CD8-positive, alpha-beta T cell (primary cell): ENCODE measurements at places on chromosomes 7 and 10.

- DNase-seq = no peak
Observed at GRCh38 chr7:138753610-138754009, 44.2 kb upstream of the TMEM213 start.

- no peak for DNase-seq
Observed at GRCh38 chr7:150902078-150903033, 50.0 kb downstream of the AOC1 start.

DNA sequence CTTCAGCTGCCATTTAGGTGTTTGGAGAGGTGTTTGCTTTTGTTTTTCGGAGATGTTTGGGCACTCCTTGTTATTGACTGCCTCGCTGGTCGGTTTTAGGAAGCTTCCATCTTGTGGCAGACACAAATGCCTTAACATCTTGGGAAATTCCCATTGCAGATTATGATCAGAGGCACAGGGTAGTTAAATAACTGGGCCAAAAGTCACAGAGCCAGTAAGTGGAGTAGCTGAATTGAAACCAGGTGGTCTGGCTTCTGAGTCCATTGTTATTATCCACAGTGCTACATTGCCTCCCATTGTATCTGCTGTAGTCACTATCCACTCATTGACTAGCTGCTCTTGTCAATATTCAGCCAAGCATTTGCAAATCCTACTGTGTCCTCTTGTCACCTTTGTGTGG, 138.2 kb upstream of the PLPP4 start:
- no peak for DNase-seq

GRCh38 chr7:80736371-80737125, 98.1 kb downstream of the CD36 start:
- DNase-seq = no peak

DNA sequence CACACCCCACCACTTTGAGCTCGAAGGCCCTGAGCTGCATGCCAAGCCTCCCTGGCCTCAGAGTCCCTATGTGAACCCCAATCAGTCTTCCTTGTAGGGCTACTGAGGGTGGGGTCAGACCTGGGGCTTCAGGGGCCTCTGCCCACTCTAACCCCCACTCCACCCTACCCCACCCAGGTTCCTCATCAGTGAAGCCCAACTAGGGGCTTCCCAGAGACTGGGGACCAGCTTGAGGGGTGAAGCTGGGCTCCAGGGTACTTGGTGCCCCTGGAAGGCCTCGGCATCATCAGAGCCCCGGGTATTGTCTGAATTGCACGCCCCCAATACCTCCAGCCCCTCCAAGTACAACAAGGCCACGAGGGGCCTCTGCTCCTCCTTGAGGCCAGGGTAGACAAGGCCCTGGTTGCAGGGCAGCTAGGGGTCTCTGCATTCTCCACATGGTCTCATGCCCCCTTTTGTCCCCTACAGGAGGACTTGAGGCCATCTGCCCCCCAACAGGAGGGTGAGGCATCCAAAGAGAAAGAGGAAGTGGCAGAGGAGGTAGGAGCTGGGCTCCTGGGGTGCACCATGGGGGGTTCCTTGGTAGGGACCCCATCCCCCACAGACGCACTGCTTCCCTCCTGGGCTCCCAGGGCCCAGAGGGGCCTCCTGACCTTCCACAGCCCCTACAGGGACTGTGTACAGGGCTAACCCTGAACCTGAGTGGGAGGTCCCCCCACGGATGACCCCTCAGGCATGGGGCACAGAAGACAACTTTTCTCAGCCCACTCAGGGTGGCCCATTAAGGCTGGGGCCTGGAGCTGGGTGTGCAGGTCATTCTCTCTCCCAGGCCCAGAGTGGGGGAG, 4.0 kb downstream of the SNCG start:
- DNase-seq = no peak

GRCh38 chr10:67280405-67280804, 354.6 kb downstream of the LRRTM3 start:
- DNase-seq = no peak

DNA sequence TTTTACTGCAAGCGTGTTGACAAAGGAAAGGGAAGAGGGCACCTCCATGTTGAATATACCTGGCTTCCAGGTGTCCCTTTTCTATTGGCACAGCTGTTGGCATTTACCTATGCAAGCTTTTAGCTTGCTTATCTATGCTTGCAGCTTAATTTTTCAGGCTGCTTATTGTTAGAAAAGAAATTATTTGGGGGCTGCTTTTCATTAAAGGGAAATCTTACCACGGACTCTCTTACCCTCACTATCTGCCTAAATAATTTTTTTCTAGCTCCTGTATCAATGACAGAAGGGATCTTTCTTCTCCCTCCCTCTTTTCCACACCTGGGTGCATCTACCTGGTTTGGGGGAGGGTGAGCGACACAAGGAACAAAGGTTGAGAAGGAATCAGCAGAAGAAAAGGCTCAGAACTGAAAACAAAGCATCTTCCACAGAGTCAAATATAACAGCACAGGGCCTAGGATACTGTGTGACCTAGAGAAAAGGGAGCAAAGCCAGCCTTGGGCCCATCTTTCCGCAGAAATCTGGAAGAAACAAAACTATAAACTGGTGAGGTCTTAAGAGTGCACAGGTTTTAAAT, 15.2 kb upstream of the GJC3 start:
- DNase-seq = no peak

- no peak for DNase-seq
Observed at GRCh38 chr10:45403151-45403550, 29.1 kb downstream of the ALOX5 start.

DNA sequence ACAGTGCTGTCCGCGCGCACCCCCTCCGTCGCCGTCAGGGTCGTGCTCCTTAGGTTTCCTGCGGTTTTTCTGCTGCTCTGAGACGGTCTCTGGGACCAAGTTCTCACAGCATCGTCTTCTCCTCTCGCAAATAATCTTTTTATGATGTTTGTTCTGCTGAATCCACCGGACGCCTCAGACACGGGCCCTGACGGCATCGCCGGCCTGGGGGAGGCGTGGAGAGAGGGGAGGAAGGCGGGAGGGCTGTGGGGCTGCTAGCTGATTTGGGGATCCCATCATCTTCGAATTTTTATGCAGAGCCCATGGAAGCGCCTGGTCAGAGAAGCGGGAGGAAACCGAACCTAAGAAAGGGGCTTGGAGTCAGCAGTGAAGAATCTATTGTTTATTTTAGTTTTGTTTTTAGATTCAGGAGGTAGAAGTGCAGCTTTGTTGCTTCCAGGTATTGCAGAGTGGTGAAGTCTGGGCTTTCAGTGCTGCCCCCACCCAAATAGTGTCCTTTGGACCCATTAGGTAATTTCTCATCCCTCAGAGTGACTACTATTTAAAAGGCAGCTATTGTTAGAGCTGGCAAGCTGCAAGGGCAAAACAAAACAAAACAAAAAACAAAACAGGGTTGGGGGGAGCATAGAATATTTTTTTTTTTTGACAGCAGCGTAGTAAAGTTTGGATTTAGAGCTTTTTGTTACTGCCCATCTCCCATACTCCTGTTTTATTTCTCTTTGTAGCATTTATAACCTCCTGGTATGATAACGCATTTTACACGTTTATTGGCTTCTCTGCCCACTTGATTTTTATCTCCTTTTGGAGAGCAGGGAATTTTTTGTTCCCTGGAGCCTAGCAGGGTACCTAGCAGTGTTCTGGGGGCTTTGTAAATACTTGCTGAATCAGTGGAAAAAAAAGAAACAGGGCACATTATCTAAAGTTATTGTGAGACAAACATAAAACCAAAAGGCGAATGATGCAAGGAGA, 92.6 kb downstream of the SPAG6 start:
- no peak for DNase-seq
